Kidney (tissue), 22 donors: ENCODE measurements at places on chromosomes 5 and 9. TPM values are rescaled to one million over a fixed set of nuclear protein-coding genes. Genes with fewer than 3 reads are reported as not detected.

AK8 gene
- total RNA-seq: 6.3 TPM

ADGRD2 gene
- not detected for total RNA-seq

PPP6C gene
- 43.9 TPM for total RNA-seq

BRD3 gene
- total RNA-seq: 46.2 TPM

OBP2B gene
- total RNA-seq: not detected

GABRA6 gene
- not detected for total RNA-seq

DNA sequence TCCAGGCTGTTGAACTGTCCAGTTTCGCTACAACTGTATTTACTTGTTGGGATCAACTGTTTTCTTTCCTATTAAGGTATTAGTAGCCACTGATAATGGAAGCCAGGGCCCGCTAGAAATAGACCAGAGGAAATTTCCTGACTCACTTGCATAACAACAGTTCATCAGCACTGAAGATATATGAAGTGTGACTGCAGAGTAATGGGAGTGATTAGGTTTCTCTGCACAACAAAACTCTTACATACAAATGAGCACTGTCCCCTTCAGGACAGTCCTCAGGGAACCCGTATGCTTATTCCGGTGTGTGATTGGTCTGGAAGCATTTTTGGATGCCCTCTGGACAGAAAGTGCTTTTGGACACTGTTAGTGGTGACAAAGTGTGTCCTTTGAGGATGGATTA lies 55.3 kb downstream of the LIX1 start:
- H3K27me3 ChIP-seq: no peaks in the 10 kb centered on the region
- no peaks in the 10 kb centered on the region for H3K4me1 ChIP-seq
- H3K36me3 ChIP-seq: no peaks in the 10 kb centered on the region
- no peak overlapping the region for H3K27ac ChIP-seq
- peak; percentile 65 for DNase-seq

DNA sequence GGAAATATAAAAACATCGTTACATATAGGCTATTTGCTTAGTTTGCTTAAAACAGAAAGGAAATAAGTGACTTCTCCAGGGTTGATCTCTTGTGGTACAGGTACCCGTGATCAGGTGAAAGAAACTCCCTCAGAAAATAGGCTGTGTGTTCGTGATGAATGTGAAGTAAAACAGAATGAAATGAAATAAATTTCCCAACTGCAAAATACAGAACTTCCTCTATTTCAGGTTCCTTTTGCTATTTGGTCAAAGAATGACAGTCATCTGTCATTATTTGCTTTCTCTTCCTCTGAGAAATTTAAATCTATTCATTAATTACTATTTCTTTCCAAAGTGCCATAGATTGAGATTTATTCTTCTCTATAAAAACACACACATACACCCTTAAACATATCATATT lies 408.1 kb downstream of the FAM170A start:
- no peaks in the 10 kb centered on the region for H3K27me3 ChIP-seq
- H3K36me3 ChIP-seq: no peaks in the 10 kb centered on the region
- H3K4me3 ChIP-seq: no peak overlapping the region
- no peak overlapping the region for H3K27ac ChIP-seq
- H3K4me1 ChIP-seq: no peaks in the 10 kb centered on the region
- DNase-seq: no peak

GRCh38 chr5:177530638-177531037 lies 13.9 kb upstream of the DDX41 start:
- no peak overlapping the region for H3K4me3 ChIP-seq
- no peaks in the 10 kb centered on the region for H3K27me3 ChIP-seq
- no peak for DNase-seq

- no peak overlapping the region for H3K27ac ChIP-seq
- H3K4me1 ChIP-seq: no peaks in the 10 kb centered on the region
- no peaks in the 10 kb centered on the region for H3K36me3 ChIP-seq
- DNase-seq: no peak
Observed at GRCh38 chr5:119954106-119954505, 324.7 kb downstream of the FAM170A start.

- peaks cover 8% of the 10 kb centered on the region for H3K36me3 ChIP-seq
- no peaks in the 10 kb centered on the region for H3K27me3 ChIP-seq
- H3K4me3 ChIP-seq: no peak overlapping the region
- no peak for DNase-seq
- peaks cover 37% of the 10 kb centered on the region for H3K4me1 ChIP-seq
- H3K27ac ChIP-seq: no peak overlapping the region
Observed at GRCh38 chr5:140243706-140244250, 59.1 kb downstream of the PFDN1 start.

DNA sequence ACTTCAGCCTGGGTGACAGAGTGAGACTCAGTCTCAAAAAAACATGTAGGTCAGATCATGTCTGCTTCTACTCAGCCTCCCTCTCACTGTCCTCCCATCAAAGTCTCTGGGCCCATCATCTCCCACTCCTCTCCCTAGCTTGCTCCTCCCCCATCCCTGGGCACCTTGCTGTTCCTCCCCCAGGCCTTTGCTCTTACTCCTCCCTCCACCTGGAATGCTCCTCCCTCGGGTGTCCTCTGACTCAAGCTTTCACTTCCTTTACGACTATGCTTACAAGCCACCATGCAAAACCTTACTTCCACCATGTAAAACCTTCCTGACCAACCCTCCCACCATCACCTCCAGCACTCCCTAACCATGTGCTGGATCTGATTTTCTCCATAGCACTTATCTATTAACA lies 51.5 kb downstream of the MTMR12 start:
- H3K27me3 ChIP-seq: no peaks in the 10 kb centered on the region
- no peak overlapping the region for H3K27ac ChIP-seq
- H3K4me1 ChIP-seq: no peaks in the 10 kb centered on the region
- DNase-seq: no peak
- no peak overlapping the region for H3K4me3 ChIP-seq
- H3K36me3 ChIP-seq: peaks cover 4% of the 10 kb centered on the region

- no peak overlapping the region for H3K4me3 ChIP-seq
- H3K27me3 ChIP-seq: no peaks in the 10 kb centered on the region
- H3K4me1 ChIP-seq: no peaks in the 10 kb centered on the region
- H3K27ac ChIP-seq: no peak overlapping the region
- no peaks in the 10 kb centered on the region for H3K36me3 ChIP-seq
Observed at GRCh38 chr9:6113819-6114218, 98.4 kb upstream of the RANBP6 start.

DNA sequence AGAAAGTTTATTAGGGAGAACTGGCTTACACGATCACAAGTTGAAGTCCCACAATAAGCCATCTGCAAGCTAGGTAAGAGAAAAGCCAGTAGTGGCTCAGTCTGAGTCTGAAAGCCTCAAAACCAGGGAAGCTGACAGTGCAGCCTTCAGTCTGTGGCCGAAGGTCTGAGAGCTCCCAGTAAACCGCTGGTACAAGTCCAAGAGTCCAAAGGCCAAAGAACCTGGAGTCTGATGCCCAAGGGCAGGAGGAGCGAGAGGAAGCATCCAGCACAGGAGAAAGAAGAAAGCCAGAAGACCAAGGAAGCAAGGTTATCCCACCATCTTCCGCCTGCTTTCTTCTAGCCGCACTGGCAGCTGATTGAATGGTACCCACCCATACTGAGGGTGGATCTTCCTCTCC lies 97.3 kb upstream of the FBN2 start:
- DNase-seq: no peak
- H3K4me3 ChIP-seq: no peak overlapping the region
- H3K36me3 ChIP-seq: no peaks in the 10 kb centered on the region
- no peak overlapping the region for H3K27ac ChIP-seq

- no peak overlapping the region for H3K27ac ChIP-seq
- no peaks in the 10 kb centered on the region for H3K4me1 ChIP-seq
- no peak for DNase-seq
Observed at GRCh38 chr9:115425601-115426000, 307.6 kb upstream of the TNC start.

DNA sequence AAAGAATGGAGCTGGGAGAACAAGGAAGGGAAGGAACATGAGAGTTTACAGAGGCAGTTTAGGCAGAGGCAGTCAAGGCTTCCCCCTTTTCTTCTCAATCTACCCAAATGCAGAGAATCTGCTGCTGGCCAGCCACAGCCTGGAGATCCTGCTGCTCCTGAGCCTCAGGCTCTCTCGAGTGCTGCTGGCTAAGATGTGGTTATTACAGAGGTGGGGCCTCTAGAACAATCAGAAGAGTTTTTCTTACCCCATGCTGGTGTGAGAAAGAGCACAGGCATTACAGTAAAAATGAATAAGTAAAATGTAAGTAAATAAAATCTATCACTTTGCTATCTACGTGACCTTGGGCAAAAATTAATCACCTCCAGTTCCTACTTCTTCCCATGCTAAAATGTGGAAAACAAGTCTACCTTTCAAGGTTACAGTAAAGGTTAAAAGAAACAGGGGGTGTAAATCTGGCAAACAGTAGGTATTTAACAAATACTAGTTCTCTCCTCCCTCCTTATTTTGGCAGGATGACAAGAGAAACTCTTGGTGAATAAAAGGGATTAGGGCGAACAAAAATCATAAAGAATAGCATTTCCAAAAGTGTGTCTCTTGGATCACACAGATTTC lies 31.1 kb downstream of the FBXW11 start:
- DNase-seq: no peak
- no peaks in the 10 kb centered on the region for H3K36me3 ChIP-seq
- H3K27me3 ChIP-seq: no peaks in the 10 kb centered on the region
- no peak overlapping the region for H3K4me3 ChIP-seq
- H3K27ac ChIP-seq: peak overlapping the region; percentile 62
- H3K4me1 ChIP-seq: no peaks in the 10 kb centered on the region

- H3K36me3 ChIP-seq: no peaks in the 10 kb centered on the region
- no peaks in the 10 kb centered on the region for H3K27me3 ChIP-seq
- no peak overlapping the region for H3K4me3 ChIP-seq
- DNase-seq: no peak
Observed at GRCh38 chr5:176775409-176775808, 35.0 kb upstream of the UNC5A start.

GRCh38 chr5:96716007-96716406 lies 53.8 kb downstream of the CAST start:
- no peaks in the 10 kb centered on the region for H3K4me1 ChIP-seq
- no peaks in the 10 kb centered on the region for H3K27me3 ChIP-seq
- no peaks in the 10 kb centered on the region for H3K36me3 ChIP-seq

GRCh38 chr5:65769539-65769938 lies 47.5 kb downstream of the NLN start:
- H3K4me1 ChIP-seq: no peaks in the 10 kb centered on the region
- no peak overlapping the region for H3K27ac ChIP-seq
- H3K27me3 ChIP-seq: no peaks in the 10 kb centered on the region
- DNase-seq: no peak
- no peak overlapping the region for H3K4me3 ChIP-seq
- no peaks in the 10 kb centered on the region for H3K36me3 ChIP-seq

DNA sequence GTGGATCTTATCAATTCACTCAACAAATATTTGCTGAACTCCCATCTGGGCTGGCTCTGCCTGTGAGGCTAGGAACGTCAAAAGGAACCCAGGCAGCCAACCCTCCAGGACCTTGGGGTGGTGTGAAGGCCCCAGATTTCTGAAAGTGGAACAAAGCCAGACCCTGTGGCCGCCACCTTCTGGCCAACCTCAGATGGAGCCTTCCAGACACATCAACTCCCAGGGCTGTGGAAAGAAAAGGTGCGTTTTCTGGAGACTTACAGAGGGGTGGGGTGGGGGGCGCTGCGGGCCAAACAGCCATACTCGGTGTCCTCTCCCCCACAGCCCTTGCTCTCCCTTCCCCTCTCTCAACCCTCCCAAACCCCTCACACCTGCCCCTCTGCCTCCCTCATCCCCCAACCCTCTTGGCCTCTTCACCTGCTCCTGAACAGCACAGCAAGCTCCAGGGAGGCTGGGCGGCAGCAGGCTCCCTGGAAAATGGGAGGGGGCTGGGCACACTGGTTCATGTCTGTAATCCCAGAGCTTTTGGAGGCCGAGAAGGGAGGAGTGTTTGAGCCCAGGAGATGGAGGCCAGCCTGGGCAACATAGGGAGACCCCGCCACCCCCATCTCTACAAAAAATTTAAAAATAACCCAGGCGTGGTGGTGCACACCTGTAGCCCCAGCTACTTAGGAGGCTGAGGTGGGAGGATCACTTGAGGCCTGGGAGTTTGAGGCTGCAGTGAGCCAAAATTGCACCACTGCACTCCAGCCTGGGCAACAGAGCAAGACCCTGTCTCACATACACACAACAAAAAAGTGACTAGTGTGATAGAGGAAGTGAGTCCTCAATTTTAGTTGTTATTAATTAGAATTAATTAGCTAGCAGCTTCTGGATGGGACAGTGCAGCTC lies 45.0 kb upstream of the PRRC2B start:
- DNase-seq: no peak
- no peak overlapping the region for H3K4me3 ChIP-seq
- H3K27me3 ChIP-seq: no peaks in the 10 kb centered on the region
- H3K36me3 ChIP-seq: no peaks in the 10 kb centered on the region

DNA sequence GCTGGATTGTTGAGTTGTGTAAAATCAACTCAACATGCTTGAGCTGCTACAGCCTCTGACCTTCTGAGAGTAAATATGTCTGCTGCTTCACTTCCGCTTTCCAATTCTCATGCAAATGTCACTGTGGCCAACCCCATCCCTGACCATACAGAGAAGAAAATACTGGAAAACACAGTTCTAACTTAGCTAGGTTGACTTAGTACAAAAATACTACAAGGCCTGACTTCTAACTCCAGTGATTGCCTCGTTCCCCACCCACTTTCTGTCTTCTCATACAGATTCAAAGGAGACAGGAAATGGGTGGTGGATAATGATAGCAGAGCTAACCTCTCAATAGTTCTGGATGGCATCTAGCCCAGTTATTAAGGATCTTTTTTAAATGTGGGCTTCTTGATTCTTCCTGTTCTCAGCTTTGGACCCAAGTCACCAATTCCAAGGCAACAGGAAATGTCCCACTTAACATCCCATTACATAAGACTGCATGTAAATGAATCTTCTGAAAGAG lies 226.6 kb upstream of the SLC24A2 start:
- H3K4me3 ChIP-seq: no peak overlapping the region
- DNase-seq: no peak
- H3K36me3 ChIP-seq: no peaks in the 10 kb centered on the region
- H3K4me1 ChIP-seq: no peaks in the 10 kb centered on the region
- H3K27me3 ChIP-seq: no peaks in the 10 kb centered on the region

- H3K27me3 ChIP-seq: no peaks in the 10 kb centered on the region
- no peak for DNase-seq
- no peak overlapping the region for H3K27ac ChIP-seq
- no peaks in the 10 kb centered on the region for H3K36me3 ChIP-seq
- no peak overlapping the region for H3K4me3 ChIP-seq
Observed at GRCh38 chr5:154205441-154206117, 15.0 kb downstream of the GALNT10 start.

GRCh38 chr9:94443032-94443722 lies 111.7 kb upstream of the PCAT7 start:
- H3K27me3 ChIP-seq: no peaks in the 10 kb centered on the region
- DNase-seq: no peak
- H3K27ac ChIP-seq: no peak overlapping the region
- H3K36me3 ChIP-seq: no peaks in the 10 kb centered on the region
- H3K4me1 ChIP-seq: no peaks in the 10 kb centered on the region
- no peak overlapping the region for H3K4me3 ChIP-seq

DNA sequence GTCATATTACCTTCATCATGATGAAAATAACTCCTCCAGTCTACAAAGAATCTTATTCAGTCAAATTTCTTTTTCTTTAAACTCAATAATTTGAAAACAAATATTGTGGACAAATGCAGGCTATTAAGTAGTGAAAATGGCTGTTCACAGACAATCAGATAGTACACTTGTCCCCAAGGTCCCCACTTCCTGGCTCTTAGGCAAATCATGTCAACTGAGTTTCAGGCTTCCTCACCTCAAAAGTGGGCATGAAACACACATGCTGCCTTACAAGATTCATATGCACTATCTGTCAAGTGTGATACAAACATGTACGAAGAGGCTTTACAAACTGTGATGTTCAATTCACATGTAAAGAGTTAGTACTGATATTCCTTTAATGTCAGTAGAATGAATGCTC lies 385.2 kb upstream of the SEMA6A start:
- no peaks in the 10 kb centered on the region for H3K27me3 ChIP-seq
- no peaks in the 10 kb centered on the region for H3K4me1 ChIP-seq
- no peak for DNase-seq
- no peak overlapping the region for H3K27ac ChIP-seq
- H3K4me3 ChIP-seq: no peak overlapping the region
- no peaks in the 10 kb centered on the region for H3K36me3 ChIP-seq
